Caco-2 (cell line): ENCODE measurements at places on chromosomes 5 and 9. TPM values are rescaled to one million over a fixed set of nuclear protein-coding genes. Genes with fewer than 3 reads are reported as not detected.
A peak's percentile ranks its signal among the peaks of the same experiment; 100 is the strongest.

GRCh38 chr5:96958977-96959376 is 23.1 kb downstream of the LNPEP start:
- no peaks in the 10 kb centered on the region for H3K27me3 ChIP-seq
- H3K27ac ChIP-seq, result no peak overlapping the region
- 0 out of 2 replicates have a peak, but pooled peaks cover 5% of the 10 kb centered on the region for H3K4me1 ChIP-seq
- no peak overlapping the region for H3K4me3 ChIP-seq
- no peak for DNase-seq

- H3K36me3 ChIP-seq, result no peaks in the 10 kb centered on the region
- no peak for DNase-seq
- H3K4me1 ChIP-seq, result no peaks in the 10 kb centered on the region
- no peak overlapping the region for H3K4me3 ChIP-seq
Observed at GRCh38 chr5:135079760-135080159, 45.7 kb upstream of the PITX1 start.

DNA sequence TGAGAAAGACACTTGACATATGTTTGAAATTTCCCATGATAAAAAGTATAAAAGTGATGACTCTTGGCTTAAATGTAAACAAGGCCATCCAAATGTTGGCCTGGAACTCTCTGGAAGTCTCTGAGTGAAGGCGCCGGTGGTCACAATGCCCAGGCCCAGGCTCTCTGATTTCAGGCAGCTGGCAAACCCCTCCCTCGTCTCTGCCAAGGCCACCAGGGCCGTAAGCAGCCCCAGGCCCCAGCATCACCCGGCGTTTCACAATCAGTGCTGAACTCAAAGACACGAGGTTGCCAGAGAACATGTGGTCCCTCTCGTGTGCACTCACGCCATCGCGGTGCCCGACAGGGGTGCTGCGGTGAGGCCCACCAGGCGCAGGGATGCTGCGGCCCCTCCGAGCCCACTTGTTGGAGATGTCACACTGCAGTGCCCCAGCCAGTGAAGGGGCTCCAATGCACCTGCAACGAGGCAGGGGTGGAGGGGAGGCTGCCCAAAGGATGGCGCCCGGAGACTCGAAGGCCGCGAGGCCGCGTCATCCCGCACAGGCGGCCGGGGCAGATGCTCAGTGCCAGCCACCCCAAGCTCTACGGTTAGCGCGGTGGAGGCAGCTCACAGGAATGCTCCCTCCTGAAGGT is 15.0 kb downstream of the LPCAT1 start:
- H3K27ac ChIP-seq, result no peak overlapping the region
- DNase-seq, result peak; percentile 15
- H3K27me3 ChIP-seq, result no peaks in the 10 kb centered on the region
- no peak overlapping the region for H3K4me3 ChIP-seq
- H3K36me3 ChIP-seq, result no peaks in the 10 kb centered on the region; the same call in none of the 2 replicates

- no peaks in the 10 kb centered on the region; the same call in 1 of the 2 replicates for H3K36me3 ChIP-seq
- H3K27ac ChIP-seq, result peak overlapping the region; percentile 61
- peaks cover 10% of the 10 kb centered on the region for H3K4me1 ChIP-seq
- no peaks in the 10 kb centered on the region for H3K27me3 ChIP-seq
- peak; percentile 66 for DNase-seq
Observed at GRCh38 chr5:131589510-131590348, 45.3 kb downstream of the RAPGEF6 start.

- H3K36me3 ChIP-seq, result no peaks in the 10 kb centered on the region
- H3K4me3 ChIP-seq, result no peak overlapping the region
- no peaks in the 10 kb centered on the region for H3K27me3 ChIP-seq
- no peaks in the 10 kb centered on the region for H3K4me1 ChIP-seq
- DNase-seq, result no peak
Observed at GRCh38 chr5:173339286-173339685, 11.1 kb upstream of the STC2 start.

GRCh38 chr9:95508968-95509850 is 7.6 kb downstream of the PTCH1 start:
- H3K4me3 ChIP-seq, result peak overlapping the region; percentile 94
- H3K27me3 ChIP-seq, result no peaks in the 10 kb centered on the region
- no peaks in the 10 kb centered on the region for H3K36me3 ChIP-seq

DNA sequence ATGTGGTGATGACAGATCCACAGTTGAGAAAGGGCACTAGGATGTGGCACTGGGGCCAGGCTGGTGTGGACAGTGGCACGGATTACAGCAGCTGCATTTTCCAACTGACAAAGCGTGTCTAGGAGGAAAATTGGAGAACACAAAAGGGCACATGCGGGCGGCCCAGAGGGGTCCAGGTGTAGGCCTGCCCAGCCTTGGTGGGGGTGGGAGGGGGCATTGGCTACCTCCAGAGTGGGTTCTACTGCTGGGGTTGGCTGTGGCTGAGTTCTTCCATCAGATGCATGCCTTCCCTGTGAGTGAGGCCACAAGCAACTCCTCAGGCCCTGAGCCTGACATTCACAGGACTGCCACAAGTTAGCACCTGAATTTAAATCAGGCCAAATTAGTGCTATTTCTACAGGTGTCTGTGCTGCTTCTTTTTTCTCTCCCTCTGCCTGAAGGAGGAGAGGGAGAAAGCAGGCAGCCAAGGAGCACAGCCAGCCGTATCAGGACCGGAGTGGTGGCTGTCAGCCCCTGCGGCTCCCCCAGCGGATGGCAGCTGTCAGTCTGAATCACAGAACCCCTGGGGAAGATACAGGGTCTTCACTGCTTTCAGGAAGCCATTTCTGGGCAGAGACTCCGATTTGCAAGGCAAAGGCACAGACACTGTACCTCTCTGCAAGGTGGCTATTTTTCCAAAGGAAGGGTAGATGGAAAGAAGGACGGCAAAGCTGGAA is 464.2 kb downstream of the SPOCK1 start:
- no peak overlapping the region for H3K4me3 ChIP-seq
- H3K27ac ChIP-seq, result no peak overlapping the region

WDR55 gene
- total RNA-seq, result 38.8 and 40.2 TPM in 2 replicates

GABRA1 gene
- total RNA-seq, result not detected in 2 replicates

MEF2C gene
- total RNA-seq, result 1.5 and 1.9 TPM in 2 replicates

DNA sequence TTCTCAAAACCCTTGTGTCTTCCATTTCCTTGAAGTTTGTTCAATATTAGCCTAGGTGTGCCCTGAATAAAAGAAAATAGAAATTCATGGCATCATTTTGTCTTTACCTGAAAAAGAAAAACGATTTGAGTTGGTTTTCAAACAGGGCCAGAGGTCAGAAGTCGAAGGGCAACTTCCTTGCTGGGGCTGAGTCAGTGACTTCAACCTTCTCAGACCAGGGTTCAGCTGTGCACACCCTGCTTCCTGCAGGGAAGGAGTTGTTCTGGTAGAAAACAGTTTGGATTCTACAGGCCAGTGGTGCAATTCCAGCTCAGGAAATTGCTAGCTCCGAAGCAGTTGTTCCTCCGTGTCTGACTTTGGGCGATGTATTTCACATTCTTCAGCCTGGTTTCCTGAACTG is 132.1 kb upstream of the SLC30A5 start:
- no peak overlapping the region for H3K4me3 ChIP-seq
- H3K27ac ChIP-seq, result no peak overlapping the region
- no peaks in the 10 kb centered on the region for H3K36me3 ChIP-seq

DNA sequence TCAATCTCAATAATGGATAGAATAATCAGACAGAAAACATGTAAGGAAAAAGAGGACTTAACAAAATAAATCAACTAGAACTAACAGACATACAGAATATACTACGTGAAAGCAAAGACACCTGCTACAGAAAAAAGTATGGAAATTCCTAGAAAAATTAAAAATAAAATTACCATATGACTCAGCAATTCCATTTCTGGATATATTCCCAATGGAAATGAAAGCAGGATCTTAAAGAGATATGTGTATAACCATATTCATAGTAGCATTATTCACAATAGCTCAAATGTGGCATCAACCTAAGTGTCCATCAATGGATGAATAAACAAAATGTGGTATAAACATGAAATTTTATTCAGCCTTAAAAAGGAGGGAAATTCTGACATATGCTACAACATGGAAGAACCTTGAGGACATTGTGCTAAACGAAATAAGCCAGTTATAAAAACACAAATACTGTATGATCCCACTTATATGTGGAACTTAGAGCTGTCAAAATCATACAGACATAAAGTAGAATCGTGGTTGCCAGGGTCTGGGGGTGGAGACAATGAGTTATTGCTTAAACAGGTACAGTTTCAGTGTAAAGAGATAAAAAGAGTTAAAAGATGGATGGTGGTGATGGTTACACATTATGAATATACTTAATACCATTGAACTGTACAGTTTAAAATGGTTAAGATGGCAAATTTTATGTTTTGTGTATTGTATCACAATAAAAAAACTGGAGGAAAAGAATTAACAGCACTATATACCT is 6.9 kb downstream of the PLAA start:
- no peak overlapping the region for H3K4me3 ChIP-seq
- no peak overlapping the region for H3K27ac ChIP-seq
- H3K27me3 ChIP-seq, result no peaks in the 10 kb centered on the region
- H3K4me1 ChIP-seq, result no peaks in the 10 kb centered on the region
- DNase-seq, result no peak
- no peaks in the 10 kb centered on the region for H3K36me3 ChIP-seq

RANBP17 gene
- 28.2 and 31.8 TPM in 2 replicates for total RNA-seq

DNA sequence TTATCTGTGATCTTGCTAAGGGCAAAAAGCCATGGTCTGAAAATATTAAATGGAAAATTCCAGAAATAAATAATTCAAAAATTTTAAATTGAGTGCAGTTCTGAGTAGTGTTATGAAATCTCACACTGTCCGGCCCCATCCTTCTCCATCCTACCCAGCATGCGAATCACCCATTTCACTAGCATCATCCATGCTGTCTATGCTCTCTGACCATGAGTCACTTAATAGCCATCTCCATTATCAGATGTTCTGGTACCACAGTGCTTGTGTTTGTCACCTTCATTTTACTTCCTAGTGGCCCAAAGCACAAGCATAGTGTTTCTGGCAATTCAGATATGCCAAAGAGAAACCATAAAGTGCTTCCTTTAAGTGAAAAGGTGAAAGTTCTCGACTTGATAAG is 63.3 kb upstream of the SMC5 start:
- H3K27me3 ChIP-seq, result no peaks in the 10 kb centered on the region
- H3K36me3 ChIP-seq, result no peaks in the 10 kb centered on the region
- no peaks in the 10 kb centered on the region for H3K4me1 ChIP-seq
- no peak overlapping the region for H3K4me3 ChIP-seq

- no peak overlapping the region for H3K4me3 ChIP-seq
- DNase-seq, result no peak
- H3K27me3 ChIP-seq, result no peaks in the 10 kb centered on the region
- no peak overlapping the region for H3K27ac ChIP-seq
Observed at GRCh38 chr9:28378231-28378630, 805.0 kb upstream of the C9orf72 start.

- no peak for DNase-seq
- no peak overlapping the region for H3K4me3 ChIP-seq
- no peak overlapping the region for H3K27ac ChIP-seq
- no peaks in the 10 kb centered on the region for H3K36me3 ChIP-seq
- no peaks in the 10 kb centered on the region for H3K27me3 ChIP-seq
Observed at GRCh38 chr5:171309276-171310211, 496 bp downstream of the TLX3 start.

DNA sequence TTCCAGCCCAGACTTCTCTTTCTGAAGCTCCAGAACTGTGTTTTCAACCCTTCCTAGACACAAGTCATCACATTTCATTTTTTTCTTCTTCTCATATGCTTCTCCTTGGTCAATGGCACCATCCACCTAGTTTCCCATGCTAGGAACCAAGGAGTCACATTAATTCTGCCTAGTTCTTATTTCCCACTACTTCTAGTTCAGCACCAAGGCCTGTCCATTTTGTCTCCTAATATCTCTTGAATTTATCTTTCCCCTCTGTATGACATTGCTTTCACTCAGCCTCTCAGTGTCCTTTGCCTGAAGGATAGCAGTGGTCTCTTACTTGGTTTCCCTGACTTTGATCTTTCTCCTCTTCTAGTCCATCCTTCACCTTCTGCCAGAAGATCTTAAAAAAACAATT is 38.8 kb downstream of the ARHGEF28 start:
- no peaks in the 10 kb centered on the region for H3K27me3 ChIP-seq
- no peak overlapping the region for H3K4me3 ChIP-seq
- no peaks in the 10 kb centered on the region for H3K4me1 ChIP-seq
- H3K36me3 ChIP-seq, result no peaks in the 10 kb centered on the region
- no peak overlapping the region for H3K27ac ChIP-seq

- H3K4me1 ChIP-seq, result no peaks in the 10 kb centered on the region
- no peak for DNase-seq
- H3K27me3 ChIP-seq, result no peaks in the 10 kb centered on the region
- H3K4me3 ChIP-seq, result no peak overlapping the region
- H3K36me3 ChIP-seq, result no peaks in the 10 kb centered on the region
- no peak overlapping the region for H3K27ac ChIP-seq
Observed at GRCh38 chr9:88653911-88654310, 118.9 kb downstream of the NXNL2 start.

- H3K4me3 ChIP-seq, result no peak overlapping the region
- peak overlapping the region; percentile 94 for H3K27ac ChIP-seq
- no peaks in the 10 kb centered on the region for H3K27me3 ChIP-seq
- no peaks in the 10 kb centered on the region for H3K36me3 ChIP-seq
Observed at GRCh38 chr5:54460181-54460919, 4.9 kb downstream of the HSPB3 start.

GRCh38 chr9:714675-715074 is 126.8 kb upstream of the DMRT1 start:
- no peak for DNase-seq
- no peak overlapping the region for H3K4me3 ChIP-seq
- no peaks in the 10 kb centered on the region for H3K27me3 ChIP-seq
- no peaks in the 10 kb centered on the region for H3K4me1 ChIP-seq

- H3K4me1 ChIP-seq, result no peaks in the 10 kb centered on the region
- no peaks in the 10 kb centered on the region for H3K27me3 ChIP-seq
- DNase-seq, result no peak
- no peak overlapping the region for H3K27ac ChIP-seq
Observed at GRCh38 chr9:6096821-6097220, 81.4 kb upstream of the RANBP6 start.

- no peak for DNase-seq
- no peaks in the 10 kb centered on the region for H3K27me3 ChIP-seq
- no peaks in the 10 kb centered on the region for H3K4me1 ChIP-seq
- no peak overlapping the region for H3K4me3 ChIP-seq
Observed at GRCh38 chr5:123951582-123951977, 439.6 kb downstream of the CSNK1G3 start.

GABRB2 gene
- not detected in 2 replicates for total RNA-seq

GRCh38 chr5:161549106-161549505 is 2.6 kb upstream of the GABRB2 start:
- H3K27me3 ChIP-seq, result peaks cover 4% of the 10 kb centered on the region; the same call in 1 of the 2 replicates
- DNase-seq, result no peak
- H3K36me3 ChIP-seq, result no peaks in the 10 kb centered on the region
- H3K4me3 ChIP-seq, result no peak overlapping the region
- H3K4me1 ChIP-seq, result 0 out of 2 replicates have a peak, but pooled peaks cover 4% of the 10 kb centered on the region
- no peak overlapping the region for H3K27ac ChIP-seq

GRCh38 chr5:34496260-34496691 is 159.9 kb upstream of the RAI14 start:
- no peak for DNase-seq
- no peak overlapping the region for H3K4me3 ChIP-seq
- no peaks in the 10 kb centered on the region for H3K27me3 ChIP-seq
- peaks cover 17% of the 10 kb centered on the region for H3K4me1 ChIP-seq
- no peak overlapping the region for H3K27ac ChIP-seq
- no peaks in the 10 kb centered on the region for H3K36me3 ChIP-seq

GRCh38 chr5:138545919-138546562 is 3.0 kb upstream of the ETF1 start:
- H3K36me3 ChIP-seq, result no peaks in the 10 kb centered on the region; the same call in 1 of the 2 replicates
- peaks cover 5% of the 10 kb centered on the region; the same call in 1 of the 2 replicates for H3K4me1 ChIP-seq
- no peak for DNase-seq
- H3K4me3 ChIP-seq, result no peak overlapping the region
